Skeletal muscle cell (primary cell): ENCODE measurements at places on chromosomes 7 and 10.

DNA sequence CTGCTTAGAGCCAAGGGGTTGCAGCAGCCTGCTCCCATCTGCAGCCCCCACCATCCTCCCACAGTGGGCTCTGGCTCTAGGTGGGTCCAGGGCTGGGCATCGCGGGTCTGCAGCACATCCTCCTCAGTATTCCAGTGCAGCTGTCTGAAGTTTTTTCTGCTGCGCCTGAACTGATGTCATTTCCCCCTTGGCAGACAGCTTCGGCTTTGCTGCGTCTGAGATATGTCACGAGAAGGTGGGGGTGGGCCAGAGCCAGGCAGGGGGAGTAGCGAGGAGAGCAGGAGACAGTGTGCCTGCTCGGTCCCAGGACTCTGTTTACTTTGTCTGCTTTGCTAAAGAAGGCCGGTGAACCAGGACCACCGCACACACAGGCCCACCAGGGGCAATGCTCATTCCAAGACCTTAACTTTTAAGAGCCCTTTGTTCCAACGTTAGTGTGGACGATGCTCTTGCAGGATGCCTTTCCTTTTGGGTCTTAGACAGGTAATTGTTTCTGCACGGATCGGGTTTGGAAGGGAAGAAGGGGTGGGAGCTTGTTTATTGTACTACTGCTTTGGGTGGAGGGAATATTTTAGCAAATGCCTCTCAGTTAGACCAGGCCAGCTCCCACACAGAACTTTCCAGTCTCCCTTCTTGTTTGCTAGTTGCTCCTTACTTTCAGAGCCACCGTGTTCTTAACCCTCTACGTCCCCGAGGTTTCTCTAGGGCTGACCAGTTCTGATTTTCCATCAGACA is 32.4 kb downstream of the WBP1L start:
- DNase-seq = peak; percentile 82

GRCh38 chr10:104284846-104285245 is 15.9 kb downstream of the GSTO2 start:
- no peak for DNase-seq

DNA sequence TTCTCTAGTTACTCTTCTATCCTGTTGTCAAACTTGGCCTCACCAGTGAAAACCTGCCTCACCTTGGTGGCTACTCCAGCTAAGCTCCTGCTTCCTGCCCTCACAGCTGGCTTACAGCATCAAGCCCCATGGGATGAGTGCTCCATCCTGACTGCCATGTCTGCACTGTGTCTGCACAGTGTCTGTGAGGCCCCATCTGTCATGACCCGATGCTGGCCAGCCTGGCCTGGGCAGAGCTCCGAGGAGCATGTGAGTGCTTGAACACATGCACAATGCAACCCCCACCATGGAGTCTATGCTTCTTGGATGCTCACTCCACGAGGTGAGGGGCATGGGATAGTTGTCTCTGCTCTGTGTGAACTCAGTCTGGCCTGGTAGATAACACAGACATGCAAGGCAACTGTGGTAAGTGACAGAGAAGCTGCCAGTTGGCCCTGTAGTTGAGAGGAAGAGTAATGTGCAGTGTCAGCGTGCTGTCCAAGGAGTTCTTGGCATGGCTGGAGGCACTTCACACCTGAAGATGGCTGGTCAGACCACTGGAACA is 207.1 kb upstream of the ZNF32 start:
- no peak for DNase-seq

GRCh38 chr7:26794541-26794940 is 69.8 kb downstream of the SKAP2 start:
- no peak for DNase-seq

DNA sequence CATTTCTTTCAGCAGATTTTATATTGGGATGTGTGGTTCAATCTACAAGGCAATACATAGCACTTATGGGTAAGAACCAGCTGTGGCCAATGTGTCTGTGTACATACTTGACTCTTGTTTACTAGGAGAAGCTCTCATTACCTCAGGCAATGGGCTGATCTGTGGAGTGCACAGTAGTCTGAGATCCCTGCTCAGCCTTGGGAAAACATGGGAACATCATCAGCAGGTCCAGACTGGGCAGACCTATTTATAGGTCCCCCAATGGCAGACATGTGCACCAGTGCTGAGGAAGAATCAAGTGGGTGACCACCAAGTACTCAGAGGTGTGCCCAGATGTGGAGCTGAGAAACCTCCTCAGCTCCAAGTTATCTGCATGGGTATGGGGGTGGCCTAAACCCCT is 349.7 kb downstream of the KIF20B start:
- DNase-seq = no peak

GRCh38 chr7:150942001-150942590 is 36.0 kb downstream of the KCNH2 start:
- DNase-seq = no peak

DNA sequence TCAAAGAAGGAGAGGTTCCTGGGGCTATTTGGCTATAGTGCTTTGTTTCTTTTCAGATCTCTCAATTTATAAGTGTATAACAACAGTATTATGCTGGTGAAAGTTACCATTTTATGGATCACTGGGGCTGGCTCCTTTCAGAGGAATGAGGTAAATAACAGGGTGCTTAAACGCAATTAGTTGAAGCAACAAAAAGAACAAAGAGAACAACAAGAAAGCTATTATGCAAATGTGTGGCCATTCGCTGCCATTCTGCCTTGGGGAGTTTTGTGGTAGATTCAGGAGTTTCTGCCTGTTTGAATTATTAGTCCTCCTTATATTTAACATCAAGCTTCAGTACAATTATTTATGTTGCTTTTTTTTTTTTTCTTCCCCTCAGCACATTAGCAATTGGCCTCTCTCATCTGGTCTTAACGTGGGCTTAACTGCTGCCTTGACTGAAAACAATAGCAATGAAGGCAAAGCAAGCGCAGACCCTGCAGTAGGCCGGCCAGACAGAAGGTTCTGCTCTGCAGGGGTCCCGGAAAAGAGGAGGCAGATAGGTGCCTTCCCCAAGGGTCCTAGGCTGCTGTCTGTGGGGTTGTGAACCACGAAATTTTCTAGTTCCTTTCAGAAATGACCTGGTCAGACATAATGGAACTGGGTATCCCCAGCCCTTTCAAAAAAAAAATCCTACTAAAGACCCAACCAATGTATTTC is 339.9 kb upstream of the PODXL start:
- no peak for DNase-seq

DNA sequence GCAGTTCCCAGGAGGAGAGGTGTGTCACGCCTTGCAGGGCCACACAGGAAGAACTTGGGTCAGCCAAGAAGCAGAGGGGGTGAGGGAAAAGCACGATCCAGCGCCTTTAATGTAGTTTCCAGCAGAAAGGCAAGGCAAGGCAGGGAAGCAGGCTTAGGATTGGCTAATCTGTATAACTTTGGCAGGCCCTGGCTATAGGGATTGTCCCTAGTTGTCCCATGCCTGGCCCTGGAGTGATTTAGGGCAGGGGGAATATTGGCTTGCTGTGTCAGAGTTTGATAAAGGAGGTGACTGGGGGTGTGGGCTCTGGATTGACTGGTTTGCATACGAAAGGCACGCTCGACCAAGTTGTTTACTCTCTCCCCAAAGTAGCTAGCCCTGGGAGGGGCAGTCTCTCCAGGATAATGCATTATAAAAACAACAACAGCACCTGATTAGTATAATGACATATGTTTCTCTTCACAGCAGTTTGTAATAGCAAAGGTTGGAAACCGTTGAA is 44.5 kb downstream of the RBM28 start:
- DNase-seq = no peak

DNA sequence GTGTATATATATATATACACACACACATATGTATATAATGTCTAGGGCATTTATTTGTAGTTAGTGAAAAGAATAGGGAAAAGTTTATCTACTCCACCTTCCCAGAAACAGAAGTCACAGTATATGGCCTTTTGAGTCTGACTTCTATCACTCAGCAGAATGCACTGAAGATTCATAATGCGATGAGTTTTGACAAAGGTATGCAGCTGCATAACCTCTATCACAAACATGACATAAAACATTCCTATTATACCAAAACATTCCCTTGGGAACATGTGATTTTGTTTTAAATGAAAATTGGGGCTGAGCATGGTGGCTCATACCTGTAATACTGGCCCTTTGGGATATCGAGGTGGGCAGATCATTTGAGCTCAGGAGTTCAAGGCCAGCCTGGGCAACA is 137.3 kb upstream of the EEPD1 start:
- DNase-seq = no peak

DNA sequence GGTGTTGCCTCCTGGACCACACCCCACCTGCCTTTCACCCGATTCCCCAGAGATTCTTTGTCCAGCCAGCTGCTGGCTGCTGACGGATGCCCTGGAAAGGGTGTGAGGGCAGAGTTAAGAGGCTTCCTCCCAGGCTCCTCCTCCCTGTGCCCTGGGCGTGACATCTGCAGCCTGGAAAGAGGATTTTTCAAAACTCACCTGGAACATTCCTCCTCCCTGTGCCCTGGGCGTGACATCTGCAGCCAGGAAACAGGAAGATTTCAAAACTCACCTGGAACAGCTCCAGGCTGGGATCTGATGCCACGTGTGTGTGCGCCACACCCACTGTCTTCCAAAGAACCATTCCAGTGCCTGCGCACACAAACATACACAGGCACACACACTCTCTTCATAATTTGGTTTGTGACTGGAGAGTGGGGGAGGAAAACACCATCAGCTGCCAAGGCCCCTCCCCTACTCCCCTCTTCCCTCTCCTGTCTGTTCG is 5.2 kb downstream of the MARVELD1 start:
- DNase-seq = no peak

DNA sequence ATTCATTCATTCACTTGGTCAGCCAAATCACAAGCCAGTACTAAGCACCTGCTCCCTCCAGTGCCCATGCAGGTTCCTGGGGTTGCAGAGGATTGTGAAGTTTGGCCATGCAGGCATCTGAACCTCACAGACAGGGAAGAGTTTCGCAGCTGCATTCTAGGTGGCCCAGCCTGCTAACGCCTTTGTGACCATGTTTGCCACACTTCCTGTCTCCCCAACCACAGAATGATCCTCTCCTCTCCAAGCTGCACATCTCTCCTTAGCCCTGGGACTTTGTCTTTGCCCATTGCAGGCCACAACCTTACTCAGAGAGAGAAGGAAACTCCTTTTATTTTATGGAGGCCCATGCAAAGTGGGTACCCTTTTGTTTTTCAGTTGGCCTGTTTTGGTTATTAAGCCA is 31.8 kb downstream of the EPDR1 start:
- DNase-seq = no peak

DNA sequence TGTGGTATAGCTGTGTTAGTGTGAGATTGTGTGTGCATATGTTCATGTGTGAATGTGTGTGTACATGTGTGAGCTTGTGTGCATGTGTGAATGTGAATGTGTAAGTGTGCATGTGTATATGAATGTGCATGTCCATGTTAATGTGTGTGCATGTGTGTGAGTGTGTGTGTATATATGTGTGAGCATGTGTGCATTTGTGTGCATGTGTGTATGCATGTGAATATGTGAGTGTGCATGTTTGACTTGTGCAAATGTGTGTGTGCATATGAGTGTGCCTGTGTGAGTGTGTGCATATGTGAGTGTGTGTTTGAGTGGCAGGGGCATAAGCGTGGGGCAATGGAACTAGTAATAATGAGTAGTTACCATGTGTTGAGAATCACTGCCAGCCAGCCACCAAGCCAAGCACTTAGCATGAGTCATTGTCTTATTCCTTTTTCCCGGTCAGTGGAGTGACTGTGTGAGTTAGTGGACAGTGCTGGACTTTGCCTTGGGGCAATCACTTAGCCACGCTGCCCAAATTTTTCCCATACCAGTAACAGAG is 46.3 kb upstream of the SHH start:
- no peak for DNase-seq

- no peak for DNase-seq
Measured at GRCh38 chr7:1678081-1678543, 8.0 kb downstream of the ELFN1 start.

- DNase-seq = no peak
Measured at GRCh38 chr10:79219322-79219957, 127.8 kb upstream of the PPIF start.

- DNase-seq = peak; percentile 67
Measured at GRCh38 chr7:41096917-41097316, 606.0 kb downstream of the INHBA start.

- DNase-seq = peak; percentile 54
Measured at GRCh38 chr7:135620980-135621850, 41.1 kb upstream of the STMP1 start.

DNA sequence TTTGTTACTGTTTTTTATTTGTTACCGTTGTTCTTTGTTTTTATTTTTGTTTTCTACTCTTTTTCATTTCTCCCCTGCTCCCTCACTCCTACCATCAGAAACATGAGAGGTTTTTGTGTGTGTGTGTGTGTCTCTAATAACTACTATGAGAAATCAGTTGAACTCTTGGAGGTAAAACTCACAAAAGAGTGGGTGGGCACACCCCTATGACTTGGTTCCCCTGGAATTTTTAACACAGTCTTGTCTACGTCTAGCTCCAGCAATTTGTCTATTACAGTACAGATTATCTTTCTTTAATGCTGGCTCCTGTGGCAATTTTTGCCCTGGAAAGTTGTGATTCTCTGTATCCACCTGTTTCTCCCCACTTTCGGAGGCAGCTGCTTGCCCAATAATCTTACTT is 56.2 kb downstream of the AOAH start:
- DNase-seq = no peak

DNA sequence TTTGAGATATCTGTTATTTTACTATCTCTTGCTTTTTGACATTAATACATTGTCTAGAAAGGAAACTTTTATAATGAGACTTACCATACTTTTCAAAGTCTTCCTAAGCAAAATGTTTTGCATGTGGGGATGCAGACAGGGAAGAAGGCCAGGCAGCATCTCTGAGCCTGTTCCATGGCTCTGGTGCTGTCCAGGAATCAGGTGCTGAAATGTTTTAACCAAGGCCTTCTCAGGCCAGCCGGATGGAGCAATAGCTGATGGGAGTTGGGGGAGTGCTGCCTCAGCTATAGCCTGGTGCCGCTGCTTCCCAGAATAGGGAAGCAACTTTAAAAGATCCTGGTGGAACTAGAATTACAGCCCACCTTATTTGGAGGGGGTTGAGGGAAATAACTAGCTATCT is 38.5 kb downstream of the CRTAC1 start:
- DNase-seq = no peak

GRCh38 chr7:19772841-19773760 is at the start of gene TMEM196:
TSS of gene TMEM196 (minus strand) at chr7:19773617. CDS start at chr7:19772696, 921 bp downstream.
- no peak for DNase-seq

GRCh38 chr7:45129181-45129800 is 17.8 kb upstream of the TBRG4 start:
- no peak for DNase-seq

DNA sequence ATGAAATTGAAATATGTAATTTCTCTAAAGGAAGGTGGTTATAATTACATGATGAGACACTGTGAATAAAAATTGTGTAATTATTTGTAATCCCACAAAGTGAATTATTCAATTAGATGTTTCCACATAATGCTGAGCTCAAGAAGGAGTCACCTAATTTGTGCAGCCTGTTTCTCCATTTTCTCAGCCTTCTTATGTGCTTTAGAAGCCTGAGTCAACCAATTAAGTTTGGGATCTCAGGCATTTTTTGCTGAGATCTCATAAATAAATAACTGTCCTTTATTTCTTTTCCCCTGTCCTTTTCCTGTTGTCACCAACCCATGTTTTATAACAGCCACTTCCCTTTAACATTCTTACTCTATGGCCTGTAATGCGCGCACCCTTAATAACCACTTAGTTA is 506.5 kb upstream of the SEMA3D start:
- no peak for DNase-seq
